ENCODE measurements at places on chromosomes 7 and 10.

GRCh38 chr7:132646052-132646451, 69.8 kb upstream of the PLXNA4 start:
- DNase-seq = no peak

DNA sequence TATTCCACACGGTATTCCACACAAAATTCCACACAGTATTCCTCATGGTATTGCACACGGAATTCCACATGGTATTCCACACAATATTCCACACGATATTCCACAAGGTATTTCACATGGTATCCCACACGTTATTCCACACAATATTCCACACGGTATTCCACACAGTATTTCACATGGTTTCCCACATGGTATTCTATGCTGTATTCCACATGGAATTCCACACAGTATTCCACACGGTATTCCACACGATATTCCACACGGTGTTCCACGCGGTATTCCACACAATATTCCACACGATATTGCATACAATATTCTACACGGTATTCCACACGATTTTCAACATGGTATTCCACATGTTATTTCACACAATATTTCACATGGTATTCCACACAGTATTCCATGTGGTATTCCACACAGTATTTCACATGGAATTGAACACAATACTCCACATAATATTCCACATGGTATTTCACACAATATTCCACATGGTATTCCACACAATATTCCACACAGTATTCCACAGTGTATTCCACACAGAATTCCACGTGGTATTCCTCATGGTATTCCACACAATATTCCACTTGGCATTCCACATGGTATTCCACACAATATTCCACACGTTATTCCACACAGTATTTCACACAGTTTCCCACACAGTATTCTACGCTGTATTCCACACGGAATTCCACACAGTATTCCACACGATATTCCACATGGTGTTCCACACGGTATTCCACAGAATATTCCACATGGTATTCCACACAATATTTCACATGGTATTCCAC, 136.0 kb upstream of the CHST15 start:
- DNase-seq = no peak

DNA sequence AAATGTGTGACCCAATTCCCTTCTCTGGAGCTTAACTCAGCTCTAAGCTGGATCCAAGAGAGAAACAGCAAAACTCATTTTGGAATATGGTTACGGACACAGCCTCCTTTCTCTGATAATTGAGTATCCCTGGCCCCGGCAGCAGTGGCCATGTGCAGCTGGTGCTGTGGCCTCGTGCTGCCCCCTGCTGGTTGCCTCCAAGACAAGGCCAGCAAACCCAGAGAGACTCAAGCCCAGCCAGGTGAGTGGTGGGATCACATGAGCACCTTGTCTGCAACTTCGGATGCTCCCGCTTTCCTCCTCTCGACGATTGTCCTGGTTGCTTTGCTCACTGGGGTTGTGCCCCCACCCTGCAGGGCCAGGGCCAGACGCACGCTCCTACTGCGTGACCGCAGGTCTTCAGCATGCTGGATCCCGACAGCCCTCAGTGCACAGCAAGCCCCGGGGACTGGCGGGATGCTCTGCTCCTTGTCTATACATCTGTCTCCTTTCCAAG, 19.4 kb downstream of the SFTPD start:
- DNase-seq = peak; percentile 35

GRCh38 chr10:93921338-93921737, 27.6 kb downstream of the SLC35G1 start:
- DNase-seq = peak; percentile 7

DNA sequence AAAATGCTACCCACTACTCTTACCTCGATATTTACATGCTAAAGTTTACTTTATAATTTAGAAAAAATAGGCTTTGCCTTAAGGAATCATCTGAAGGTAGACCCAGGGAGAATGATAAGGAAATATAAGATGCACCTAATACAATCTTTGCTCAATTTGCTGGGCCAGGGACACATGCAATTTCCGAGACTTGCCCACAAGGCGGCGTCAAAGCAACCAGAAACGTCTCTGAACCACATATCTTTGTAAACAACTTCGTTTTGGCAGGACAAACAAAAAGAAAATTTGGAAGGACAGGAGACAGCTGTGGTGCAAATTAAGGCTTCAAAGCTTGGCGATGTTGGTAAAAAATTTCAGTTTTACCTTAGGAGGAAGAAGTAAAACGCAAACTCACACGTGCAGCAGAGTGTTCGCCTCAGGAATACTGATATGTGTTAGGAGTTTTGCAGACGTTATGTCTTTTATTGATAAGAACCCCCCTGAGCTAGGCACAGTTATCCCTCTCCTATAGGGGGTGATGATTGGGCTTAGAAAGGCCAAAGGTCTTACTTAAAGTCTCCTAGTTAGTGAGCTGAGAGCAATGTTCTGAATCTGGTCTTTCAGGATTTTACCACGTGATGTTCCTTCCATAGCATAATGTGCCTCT, 134.3 kb downstream of the PRKCQ start:
- peak; percentile 11 for DNase-seq

- peak; percentile 10 for DNase-seq
Measured at GRCh38 chr10:97157578-97158095, 28.1 kb downstream of the SLIT1 start.

GRCh38 chr7:131466735-131467365, 89.6 kb downstream of the PODXL start:
- no peak for DNase-seq

- no peak for DNase-seq
Measured at GRCh38 chr10:132777441-132777840, 8.5 kb downstream of the NKX6-2 start.

GRCh38 chr10:112706577-112706976, 243.5 kb upstream of the TCF7L2 start:
- no peak for DNase-seq
